Choroid plexus epithelial cell (primary cell): ENCODE measurements at places on chromosomes 16 and 17.

- no peak for DNase-seq
Measured at GRCh38 chr16:78996790-78997189, 603.7 kb downstream of the MAF start.

- no peak for DNase-seq
Measured at GRCh38 chr17:62681939-62682381, 54.5 kb downstream of the MRC2 start.

DNA sequence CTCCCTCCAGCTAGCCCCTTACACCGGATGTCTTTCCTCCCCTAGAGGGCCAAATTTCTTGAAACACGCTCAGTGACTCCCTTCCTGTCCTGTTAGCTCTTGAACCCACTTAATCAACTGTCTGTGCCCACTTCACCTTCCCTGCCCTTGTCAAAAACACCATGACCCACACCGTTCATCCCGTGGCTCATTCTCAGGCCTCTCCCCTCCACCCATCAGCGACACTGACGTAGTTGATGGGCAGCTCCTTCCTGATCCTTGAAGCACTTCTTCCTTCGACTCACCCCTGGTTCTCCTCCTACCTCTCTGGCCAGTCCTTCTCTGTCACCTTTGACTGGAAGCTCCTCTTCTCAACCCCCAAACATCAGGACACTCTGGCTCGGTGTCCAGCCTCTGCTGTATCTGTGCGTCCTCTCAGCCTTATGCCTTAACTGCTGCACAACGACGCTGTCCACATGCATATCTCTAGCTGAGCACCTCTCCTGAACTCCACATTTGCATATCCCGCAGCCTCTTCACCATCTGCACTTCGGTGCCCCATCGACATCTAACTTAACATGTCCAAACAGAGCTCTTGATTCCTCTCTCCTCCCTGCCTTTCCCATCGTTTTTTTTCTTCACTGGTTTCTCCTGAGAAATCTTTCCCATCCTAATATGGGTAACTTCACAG is 39.3 kb upstream of the CCDC182 start:
- DNase-seq = no peak

GRCh38 chr16:79298894-79299799 is 301.4 kb downstream of the MAF start:
- no peak for DNase-seq

DNA sequence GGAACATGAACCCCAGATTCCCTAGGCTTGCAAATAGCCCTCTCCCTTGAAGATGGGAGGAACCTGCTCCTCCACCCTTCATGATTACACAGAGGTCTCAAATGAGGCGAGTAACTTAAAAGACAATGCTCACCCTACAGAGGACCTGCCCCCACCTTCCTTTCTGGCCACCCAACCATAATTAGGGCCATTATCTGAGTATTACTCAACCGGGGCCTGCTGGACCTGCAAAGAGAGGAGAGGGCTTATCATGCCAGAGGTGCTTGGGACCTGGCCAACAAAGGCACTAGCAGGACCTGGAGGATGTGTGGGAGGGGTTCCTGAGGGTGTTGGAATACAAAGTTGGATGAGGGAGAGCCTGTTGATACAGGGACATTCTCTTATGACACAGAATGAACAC is 42.4 kb downstream of the RNF157 start:
- no peak for DNase-seq

DNA sequence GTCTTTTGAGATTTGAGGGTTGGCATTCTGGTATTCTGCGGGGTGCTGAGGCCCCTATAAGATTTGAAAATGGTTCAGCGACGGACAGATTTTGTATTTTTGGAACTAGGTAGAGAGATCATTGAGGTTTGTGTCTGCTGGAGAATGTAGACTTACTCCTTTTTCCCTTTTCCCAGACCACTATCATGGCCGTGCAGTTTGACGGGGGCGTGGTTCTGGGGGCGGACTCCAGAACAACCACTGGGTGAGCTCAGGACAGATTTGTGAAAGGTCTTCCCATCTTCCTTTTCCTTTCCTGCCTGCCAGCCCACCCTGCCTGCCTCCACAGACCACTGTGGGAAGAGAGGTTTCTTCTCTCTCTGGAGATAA is 572 bp downstream of the PSMB6 start:
- peak; percentile 60 for DNase-seq

GRCh38 chr16:16120382-16121184 is 102.7 kb downstream of the ABCC6 start:
- peak; percentile 29 for DNase-seq

GRCh38 chr16:67807148-67807682 is 526 bp downstream of the TSNAXIP1 start:
- no peak for DNase-seq

GRCh38 chr17:29115961-29116803 is 64.0 kb downstream of the MYO18A start:
- DNase-seq = peak; percentile 63

- no peak for DNase-seq
Measured at GRCh38 chr17:10523064-10523463, 4.7 kb upstream of the MYH1 start.

GRCh38 chr17:27671591-27671910 is 40.6 kb downstream of the LGALS9 start:
- DNase-seq = no peak

DNA sequence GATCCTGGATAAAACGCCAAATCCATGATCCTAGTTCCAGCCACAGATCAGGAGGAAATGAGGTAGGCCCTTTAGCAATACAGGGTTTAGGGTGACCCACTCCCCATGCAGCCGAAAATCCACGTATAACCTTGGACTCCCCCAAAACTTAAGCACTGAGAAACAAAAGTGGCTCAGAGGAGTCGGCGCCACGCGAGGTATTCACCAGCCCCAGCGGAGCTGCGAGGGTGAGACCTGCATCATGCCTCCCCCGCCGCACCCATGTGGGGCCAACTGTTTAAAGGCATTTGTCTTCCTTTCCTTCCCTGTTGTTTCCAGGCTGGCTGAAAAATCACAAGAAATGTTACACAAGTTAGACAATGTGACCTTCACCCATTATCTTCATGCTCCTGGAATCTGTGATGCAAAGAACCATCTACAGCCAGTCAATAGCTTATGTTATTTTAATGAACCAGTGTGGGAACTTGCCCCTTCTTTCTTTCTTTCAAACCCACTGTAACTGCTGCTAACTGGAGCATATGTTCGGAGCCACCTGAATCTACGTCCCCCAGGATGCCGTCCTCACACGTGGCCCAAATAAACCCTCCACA is 98.2 kb upstream of the METRNL start:
- DNase-seq = peak; percentile 8

GRCh38 chr17:4405038-4405669 is 28.6 kb upstream of the SPNS3 start:
- DNase-seq = no peak

DNA sequence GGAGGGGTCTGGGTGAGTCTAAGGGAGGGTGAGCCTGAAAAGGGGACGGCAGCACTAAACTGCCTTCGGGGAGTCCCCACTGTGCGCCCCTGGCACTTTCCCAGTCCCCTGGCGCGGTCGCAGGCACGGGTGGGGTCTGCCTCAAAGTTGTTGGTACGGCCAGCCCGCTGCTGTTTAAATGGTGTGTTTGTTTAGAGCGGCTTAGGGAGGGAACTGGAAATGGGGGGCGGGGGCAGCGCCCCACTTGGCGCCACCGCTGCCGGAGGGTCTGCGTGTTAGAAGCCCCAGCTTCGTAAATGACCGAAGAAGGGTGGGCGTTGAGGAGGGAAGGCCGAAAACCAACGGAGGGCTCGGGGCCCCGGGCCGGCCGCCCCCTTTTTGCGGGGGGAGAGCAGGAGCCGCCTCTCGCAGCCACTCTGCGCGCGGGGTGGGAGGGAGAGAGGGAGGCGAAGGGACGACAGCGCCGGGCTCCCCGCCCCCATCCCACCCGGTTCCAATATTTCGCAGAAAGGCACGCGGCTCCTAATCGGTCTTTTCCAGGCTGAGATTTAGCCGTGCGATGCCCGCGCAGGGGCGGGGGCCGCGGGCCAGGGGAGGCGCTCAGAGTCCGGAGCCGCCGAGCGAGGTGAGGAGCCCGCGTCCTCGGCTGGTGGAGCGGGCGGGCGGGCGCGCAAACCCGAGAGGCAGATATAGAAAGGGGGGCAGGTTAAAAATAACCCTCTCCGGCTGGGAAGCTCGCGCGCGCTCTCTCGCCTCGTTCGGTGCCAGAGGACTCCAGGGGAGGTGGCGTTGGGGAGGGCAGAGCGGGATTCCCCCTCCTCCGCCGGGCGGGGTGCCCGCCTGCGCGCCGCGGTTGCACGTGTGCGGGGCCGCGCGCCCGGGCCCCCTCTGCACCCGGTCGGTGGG is 54.9 kb downstream of the SREBF1 start:
- DNase-seq = peak; percentile 57

- no peak for DNase-seq
Measured at GRCh38 chr17:31888124-31888523, 13.4 kb downstream of the UTP6 start.

- DNase-seq = no peak
Measured at GRCh38 chr16:51834133-51834532, 683.1 kb upstream of the SALL1 start.

- DNase-seq = no peak
Measured at GRCh38 chr16:81678326-81679095, 100.6 kb upstream of the PLCG2 start.

- no peak for DNase-seq
Measured at GRCh38 chr17:35917519-35918213, 12.9 kb downstream of the RDM1 start.

DNA sequence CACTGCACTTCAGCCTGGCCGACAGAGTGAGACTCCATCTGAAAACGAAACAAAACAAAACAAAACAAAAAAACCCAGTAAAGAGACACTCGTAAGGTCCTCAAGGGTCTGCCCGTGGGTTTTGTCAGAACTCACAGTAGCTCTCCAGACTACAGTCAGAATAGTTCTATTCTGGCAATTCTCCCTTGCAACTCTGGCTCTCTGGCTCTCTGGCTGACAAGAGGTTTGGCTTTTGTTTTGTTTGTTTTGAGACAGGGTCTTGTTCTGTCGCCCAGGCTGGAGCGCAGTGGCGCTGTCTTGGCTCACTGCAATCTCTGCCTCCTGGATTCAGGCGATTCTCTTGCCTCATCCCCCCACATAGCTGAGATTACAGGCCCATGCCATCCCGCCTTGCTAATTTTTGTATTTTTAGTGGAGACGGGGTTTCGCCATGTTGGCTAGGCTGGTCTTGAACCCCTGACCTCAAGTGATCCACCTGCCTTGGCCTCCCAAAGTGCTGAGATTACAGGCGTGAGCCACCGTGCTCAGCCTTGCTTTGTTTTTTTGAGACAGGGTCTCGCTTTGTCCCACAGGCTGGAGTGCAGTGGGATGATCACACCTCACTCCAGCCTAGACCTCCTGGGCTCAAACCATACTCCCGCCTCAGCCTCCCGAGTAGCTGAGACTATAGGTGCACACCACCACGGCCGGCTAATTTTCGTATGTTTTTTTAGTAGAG is 20.5 kb upstream of the CHP2 start:
- DNase-seq = no peak

DNA sequence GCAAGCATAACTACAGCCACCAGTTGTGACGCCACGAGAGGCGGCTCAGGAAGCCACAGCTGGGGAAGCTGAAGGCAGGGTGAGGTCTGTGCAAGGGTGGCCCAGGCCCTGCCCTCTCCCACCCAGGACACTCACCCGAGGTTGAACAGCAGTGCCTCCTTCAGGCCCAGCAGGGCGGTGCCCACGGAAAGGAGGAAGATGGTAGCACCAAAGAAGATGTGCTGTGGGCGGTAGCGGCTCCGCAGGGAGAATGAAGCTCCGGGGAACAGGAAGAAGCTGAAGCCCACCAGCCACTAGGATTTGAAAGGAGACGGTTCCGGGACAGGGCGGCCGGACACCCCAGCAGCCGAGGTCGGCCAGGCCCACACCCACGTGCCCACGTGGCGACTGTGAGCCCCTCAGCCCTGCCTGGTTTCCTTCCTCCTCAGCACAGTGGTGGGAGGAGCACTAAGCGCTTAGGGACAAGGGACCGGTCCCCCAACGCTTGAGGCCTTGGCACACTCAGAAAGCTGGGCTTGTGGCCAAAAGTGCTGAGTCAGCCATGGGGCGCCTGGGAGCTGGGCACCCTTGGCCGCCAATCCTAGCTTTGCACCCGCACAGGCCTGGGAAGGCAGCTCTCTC is 11.0 kb downstream of the CYB561 start:
- DNase-seq = no peak

GRCh38 chr17:2995377-2995776 is 68.0 kb downstream of the OR1D5 start:
- no peak for DNase-seq

DNA sequence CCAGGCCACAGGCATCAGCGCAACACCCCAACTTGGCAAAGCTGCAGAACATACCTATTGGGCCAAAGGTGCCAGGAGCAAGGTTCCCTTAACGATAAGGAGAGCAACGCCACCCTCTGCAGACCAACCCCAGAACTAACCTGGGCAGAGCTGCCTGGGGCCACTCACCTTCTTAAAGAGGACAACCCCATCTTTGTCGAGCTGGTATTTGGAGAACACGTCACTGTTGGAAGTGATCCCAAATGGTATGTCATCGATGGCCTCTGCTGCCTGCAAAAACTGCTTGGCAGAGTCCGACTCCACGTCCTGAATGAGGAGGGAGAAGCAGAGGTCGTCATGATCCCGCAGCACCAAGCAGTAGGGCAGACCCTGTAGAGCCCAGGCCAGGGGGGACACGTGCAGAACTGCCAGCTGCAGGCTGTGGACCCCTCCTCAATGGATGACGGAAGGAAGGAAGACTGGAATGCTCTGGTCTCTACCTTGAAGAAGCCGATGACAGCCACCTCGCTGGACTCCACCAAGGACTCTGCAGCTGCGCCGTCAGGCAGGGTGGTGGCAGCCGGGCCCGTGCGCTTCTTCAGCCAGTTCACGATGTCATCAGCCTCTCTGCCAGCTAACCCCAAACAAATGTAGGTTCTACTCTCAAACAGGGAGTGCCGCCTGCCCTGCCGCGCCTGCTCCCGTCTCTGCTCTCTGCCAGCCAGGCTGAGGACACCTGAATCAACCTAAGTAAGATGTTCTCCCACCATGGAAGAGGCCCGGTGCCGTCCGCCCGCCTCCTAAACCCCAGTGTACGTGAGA is 5.2 kb downstream of the P4HB start:
- DNase-seq = no peak

DNA sequence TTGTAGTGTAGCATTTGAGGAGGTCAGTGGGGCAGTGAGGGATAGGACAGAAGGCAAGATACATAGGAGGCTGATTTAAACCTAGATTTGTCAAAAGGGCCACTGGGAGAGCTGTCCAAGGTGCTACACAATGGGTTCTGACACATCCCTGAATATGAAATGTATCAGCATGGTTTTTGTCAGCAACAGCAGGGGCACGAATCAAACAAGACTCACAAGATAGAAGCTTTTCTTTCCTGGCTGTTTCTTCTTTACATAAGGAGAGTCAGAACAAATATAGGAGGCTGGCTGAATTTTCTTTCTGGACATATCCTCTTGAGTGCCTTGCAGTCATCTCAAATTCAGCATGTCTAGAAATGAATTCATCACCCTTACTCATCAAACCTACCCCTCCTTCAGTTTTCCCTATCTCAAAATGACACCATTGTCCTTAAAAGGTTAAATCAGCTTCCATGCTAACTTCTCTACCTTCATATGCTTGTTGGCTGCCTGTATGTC is 130.5 kb downstream of the NPIPB5 start:
- peak; percentile 66 for DNase-seq
